ENCODE measurements at places on chromosomes 3 and 15.

DNA sequence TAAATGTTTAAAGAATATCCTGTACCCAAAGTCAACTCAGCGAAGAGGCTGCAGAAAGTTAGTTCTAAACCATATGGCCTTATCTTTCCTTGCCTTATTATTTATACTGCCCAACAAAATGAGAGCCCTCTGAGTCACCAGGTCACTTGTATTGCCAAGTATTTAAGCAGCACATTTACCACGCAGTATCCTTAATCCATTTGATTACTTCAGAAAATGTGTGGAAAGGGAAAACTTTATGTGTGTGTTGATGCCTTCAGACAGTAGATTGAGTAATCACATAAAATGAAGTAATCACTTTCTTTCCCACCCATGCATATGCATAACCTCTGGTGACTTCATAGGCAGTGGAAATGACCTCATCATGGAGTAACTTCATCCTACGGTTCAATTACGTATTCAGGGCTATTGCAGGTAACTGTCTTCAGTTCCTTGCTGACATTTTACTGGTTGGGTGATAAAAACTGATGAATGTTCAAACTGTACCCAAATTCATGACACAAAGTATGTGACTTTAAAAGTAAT, 7.5 kb upstream of the CADPS start:
- DNase-seq, result no peak

DNA sequence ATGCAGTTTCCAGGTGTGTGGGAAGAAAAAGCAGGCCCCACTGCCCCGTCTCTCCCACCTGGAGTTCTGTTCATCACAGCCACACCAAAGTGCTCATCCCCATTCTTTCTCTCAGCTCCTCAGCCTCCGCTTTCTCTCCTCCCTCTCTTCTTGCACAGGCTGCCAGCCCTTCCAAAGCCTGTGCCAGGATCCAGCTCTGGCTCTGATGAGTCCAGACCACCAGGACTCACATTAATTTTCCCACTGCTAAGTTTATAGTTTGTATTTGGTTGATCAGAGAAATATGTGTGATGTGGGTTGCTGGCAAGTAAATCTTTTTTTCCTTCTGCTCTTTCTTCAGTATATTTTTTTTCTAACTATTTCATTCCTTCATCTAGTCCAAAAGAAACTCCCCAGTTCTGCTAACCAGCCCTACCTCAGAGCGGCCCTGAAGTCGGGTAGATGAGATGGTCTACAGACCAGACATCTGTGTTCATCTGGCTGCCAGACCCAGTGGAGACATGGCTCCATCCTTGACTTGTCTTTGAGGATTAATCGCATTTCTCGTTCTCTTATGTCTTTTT, 49.8 kb downstream of the BOC start:
- DNase-seq, result no peak

DNA sequence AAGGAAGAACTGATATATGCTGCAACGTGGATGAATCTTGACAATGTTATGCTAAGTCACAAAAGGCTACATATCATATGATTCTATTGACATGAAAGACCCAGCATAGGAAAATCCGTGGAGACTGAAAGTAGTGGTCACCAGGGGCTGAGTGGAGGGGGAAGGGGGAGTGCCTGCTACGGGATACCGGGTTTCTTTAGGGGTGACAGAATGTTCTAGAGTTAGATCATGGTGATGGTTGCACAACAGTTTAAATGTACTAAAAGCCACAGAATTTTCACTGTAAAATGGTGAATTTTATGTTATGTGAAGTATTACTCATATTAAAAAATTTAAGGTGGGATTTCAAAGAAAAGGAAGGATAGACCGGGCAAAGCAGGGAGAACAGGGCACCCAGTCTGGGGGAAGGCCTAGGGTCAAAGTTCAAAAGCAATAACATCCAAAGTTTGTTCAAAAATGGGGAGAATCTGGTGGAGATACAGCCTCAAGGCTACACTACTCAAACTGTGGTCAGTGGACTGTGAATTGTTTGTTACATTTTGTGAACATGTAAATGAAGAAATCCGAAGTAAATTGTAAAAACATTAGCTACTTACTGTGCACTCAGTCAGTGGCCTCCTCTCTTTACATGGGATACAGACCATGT, 74.2 kb upstream of the FNDC3B start:
- no peak for DNase-seq

DNA sequence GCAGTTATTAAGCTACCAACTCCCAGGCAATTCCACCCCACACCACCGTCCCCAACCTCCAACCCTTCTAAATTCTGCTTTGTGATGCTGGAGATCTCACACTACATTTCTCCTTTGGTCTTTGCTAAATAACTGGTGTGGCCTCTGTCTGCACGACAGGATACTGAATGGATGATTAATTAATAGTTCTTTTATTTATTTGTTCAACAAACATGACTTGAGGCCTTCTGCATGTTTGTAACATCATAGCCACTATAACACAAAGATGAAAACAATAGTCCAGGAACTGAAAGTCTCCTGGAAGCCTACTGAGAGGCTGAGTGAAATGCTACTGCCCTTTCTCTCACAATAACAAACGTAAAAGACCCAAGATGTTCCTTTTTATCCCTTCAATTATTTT, 609.5 kb upstream of the UBE2E2 start:
- no peak for DNase-seq

GRCh38 chr15:31857194-31857593, 173.1 kb upstream of the CHRNA7 start:
- no peak for DNase-seq

GRCh38 chr3:146817704-146818103, 212.6 kb upstream of the PLSCR5 start:
- DNase-seq, result no peak

DNA sequence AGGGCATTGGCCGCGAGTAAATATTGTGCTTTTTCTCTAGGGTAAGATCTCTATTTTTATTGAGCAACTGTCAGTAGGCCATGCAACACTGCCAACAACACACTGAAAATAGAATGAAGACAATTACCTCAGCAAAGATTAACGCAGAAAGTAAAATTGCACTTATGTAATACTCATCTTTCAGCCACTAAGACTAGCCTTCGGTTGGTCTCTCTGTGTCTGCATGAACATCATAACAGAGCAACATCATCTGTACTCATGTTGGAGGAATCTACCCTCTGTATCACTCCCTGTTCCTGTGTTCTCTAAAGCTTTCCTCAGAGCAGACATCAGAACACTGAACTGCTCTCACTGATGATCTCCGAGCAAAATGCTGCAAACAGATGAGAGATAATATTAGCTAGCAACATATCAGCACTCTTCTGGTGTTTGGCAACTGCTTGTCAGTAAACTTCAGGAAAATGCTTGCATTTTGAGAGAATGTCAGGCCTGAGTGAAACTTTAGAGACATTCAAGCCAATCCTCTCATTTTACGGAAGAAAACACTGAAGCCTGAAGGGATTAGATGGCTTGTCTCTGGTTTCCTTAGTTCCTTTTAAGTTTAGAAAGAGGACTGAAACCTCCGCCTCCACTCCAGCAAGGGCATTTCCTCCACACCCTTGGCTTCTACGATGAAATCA, 8.4 kb upstream of the LRRC3B start:
- no peak for DNase-seq

DNA sequence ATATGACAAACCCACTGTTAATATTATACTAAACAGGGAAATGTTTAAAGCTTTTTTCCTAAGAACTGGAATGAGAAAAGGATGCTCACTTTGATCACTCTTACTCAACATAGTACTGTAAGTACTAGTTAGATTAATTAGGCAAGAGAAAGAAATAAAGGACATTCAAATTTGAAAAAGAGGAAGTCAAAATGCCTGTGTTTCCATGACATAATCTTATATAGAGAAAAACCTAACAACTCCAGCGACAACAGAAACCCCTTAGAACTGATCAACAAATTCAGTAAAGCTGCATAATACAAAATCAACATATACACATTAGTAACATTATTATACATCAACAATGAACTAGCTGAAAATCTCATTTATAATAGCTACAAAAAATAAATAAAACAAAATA, 200.6 kb upstream of the ROBO1 start:
- no peak for DNase-seq

GRCh38 chr3:81029861-81030260, 731.6 kb downstream of the GBE1 start:
- no peak for DNase-seq

- no peak for DNase-seq
Measured at GRCh38 chr15:35934383-35935049, 388.6 kb upstream of the DPH6 start.

GRCh38 chr3:12046406-12046805, 42.2 kb downstream of the SYN2 start:
- DNase-seq, result no peak

DNA sequence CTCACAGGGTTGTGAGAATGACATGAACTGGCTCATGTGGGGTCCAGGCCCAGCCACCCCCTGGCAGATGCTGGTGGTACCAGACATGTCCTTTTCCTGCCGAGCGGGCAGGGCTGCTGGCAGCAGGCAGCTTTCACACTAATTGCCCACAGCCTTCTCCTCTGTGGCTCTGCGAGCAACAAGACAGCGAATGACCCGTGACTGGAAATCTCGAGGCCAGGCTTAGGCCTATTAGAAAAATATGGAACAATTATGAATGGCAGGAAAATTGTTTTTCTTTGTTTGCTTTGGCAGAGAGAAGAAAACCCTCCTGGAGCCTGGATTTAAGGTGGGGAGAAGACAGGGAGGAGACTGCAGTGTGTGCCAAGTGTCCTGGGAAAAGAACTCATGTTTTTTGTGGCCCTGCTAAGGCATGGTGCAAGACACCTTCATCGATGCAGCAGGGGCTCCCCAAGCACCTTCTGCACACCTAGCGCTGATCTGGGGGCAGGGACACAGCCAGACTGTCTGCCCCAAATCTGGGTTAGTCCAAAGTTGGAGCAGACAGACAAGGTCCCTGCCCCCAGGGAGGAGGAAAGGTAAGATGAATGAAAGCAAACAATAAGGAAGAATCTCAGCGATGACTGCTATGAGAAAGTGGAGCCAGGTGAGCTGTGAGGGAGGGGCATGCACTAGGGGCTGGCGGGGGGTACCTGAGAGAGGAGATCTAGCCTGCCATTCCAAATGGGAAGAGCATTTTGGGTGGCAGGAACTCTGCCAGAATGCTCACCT, 193.8 kb upstream of the TLE3 start:
- no peak for DNase-seq

DNA sequence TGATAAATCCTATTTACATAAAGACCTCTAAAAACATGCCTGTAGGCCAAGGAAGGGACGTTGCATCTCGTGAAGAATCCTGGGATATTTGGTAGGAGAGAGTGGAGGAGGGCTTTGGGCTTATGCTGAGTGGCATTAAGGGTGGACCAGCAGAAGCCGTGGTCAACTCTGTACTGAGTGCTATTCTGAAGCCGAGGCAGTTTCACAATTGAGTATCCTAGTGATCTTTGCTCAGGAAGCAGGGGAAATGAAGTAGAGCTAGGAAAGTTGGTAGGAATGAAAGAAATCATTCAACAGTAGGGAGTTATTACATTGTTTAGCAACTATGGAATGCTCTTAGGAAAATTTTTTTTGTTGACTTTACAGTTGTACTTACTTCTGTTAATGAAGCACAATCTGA, 24.2 kb downstream of the MCTP2 start:
- no peak for DNase-seq

DNA sequence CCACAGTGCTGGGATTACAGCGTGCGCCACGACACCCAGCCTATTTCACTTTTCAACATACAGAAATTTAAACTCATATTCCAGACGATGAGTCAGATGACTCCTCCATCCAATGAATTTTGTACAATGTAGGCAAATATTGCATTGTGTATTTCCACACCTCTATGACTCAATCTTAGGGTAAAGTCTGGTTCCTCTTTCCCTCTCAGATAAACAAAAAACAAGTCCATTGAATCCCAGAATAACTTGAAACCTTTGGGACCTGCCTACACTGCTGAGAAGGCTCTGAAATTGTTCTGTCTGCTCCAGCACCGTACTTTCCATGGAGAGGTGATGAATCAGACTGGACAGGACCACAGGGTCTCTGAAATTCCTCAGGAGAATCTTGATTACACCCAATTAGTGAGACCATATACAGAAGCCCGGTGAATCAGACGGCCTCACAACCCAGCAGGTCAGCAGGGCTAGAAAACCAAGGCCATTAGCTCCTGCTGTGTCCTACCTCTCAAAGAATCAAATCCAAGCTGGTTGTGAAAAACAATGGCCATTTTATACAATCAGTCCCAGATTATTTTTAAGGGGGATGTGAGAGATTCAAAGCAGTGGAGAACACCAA, 112.6 kb downstream of the ERC2 start:
- no peak for DNase-seq

DNA sequence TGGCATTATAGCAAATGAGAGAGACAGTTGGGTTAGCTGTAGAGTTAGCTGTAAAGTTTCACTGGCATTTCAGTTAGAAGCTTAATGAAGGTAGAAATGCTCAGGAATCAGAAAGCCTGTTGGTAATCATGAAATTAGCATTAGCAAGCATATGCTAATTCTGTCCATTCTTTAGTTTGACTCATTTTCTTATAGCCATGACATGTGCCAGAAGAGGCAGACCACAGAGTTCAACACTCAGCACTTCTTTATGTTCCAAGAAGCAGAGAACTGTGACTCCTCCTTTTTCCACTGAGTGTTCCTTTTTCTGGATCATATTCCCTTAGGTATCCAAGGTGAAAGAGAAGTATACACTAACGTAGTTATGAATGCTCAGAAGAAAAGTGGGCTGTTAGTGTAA, 276.2 kb upstream of the SGO1 start:
- no peak for DNase-seq

DNA sequence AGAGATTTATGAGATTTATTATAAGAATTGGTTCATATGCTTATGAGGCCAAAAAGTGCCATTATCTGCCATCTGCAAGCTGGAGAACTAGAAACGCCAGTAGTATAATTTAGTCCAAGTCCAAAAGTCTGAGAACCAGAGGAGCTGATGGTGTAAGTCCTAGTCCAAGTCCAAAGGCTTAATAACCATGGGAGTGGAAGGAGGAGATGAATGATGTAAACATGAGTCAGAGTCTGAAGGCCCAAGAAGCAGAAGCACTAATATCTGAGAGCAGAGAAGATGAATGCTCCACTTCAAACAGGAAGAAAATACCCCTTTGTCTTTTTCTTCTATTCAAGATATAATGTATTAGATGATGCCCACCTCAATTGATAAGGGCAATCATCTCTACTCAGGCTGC, 185.7 kb downstream of the CGGBP1 start:
- no peak for DNase-seq

GRCh38 chr3:131477813-131478212, 25.0 kb downstream of the MRPL3 start:
- no peak for DNase-seq

GRCh38 chr15:64897345-64897985, 14.2 kb upstream of the ANKDD1A start:
- DNase-seq, result no peak

GRCh38 chr3:99565331-99565730, 73.1 kb upstream of the COL8A1 start:
- DNase-seq, result no peak

DNA sequence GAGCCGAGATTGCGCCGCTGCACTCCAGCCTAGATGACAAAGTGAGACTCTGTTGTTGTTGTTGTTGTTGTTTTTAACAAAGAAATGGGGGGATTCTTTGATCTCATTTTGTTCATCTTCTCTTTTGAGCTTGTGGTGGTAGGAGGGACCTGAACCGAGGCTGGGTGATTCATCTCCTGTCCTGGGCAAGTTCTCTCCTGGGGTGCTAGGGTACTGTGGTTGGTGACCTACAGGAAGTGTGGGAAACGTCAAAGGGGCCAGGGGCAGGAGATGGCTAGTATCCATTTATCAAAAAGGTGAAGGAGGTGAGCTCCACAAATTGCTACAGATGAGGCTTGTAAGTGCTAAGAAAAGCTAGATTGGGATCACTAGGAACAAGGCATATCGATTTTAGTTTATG, 14.3 kb downstream of the PPCDC start:
- DNase-seq, result peak; percentile 49

Data from activated CD4-positive, alpha-beta T cell treated with anti-CD3 and anti-CD28 coated beads, Interleukin-2, Interleukin-6, amounts not matched to agents 100 ng/mL and 50 ng/mL, durations not matched to agents 16 hours and 8 hours (primary cell).